ENCODE measurements at places on chromosomes 1 and 21.
A peak's percentile ranks its signal among the peaks of the same experiment; 100 is the strongest.

GRCh38 chr1:81414488-81415015 lies 386.2 kb upstream of the ADGRL2 start:
- DNase-seq = peak; percentile 56

DNA sequence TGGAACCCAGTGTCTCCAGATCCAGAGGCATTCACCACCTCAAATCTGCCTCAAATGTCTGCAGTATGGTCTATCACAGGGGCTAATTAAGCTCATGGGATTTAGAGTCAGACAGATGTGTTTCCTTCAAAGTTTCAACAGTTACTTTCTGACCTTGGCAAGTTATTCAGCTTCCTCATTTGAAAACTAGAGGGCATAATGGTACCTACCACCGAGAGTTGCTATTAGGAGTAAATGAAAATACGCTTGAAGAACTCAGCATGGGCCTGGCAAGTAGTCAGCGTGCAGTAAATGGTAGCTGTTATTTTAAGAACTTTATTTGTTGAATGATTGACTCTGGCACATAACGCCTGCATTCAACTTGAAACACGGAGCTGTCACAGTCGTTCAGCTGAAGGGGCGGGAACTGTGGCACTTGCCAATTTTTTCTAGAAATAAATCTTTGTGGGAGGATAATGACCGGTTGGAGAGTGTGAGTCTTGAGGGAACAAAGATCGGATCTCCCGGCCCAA lies 1.2 kb upstream of the CAP1 start:
- no peak for DNase-seq

DNA sequence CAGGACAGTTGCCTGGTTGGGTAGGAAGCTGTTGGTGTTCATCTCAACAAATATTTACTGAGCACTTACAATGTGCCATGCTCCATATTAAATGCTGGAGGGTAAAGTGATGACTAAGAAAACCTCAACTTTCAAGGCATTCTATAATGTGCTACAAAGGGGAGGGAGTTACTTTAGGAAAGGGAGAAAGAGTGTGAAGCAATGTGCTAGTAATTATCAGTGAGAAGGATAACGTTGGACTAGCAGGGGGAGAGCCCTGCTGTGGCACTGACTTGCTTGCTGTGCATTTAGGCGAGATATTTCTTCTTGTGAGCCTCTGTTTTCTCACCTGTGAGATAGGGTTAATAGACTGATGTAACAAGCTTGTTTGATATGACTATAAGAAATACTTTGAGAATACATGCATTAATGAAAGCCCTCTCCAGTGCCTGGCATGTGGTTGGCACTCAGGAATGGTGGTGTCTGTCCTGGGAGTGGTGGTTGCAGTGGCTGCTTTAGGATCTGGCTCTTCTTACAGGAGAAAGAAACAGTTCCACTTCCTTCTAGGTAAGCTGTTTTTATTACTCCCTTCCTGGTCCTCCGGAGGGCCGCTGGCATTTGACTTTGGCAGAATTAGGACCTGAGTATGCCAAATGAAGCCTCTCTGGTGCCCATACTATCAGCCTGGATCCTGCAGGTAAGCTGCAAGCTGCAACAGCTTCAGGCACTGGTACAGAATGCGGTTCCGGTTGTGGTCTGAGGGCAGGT lies 111.1 kb upstream of the COA6 start:
- no peak for DNase-seq

DNA sequence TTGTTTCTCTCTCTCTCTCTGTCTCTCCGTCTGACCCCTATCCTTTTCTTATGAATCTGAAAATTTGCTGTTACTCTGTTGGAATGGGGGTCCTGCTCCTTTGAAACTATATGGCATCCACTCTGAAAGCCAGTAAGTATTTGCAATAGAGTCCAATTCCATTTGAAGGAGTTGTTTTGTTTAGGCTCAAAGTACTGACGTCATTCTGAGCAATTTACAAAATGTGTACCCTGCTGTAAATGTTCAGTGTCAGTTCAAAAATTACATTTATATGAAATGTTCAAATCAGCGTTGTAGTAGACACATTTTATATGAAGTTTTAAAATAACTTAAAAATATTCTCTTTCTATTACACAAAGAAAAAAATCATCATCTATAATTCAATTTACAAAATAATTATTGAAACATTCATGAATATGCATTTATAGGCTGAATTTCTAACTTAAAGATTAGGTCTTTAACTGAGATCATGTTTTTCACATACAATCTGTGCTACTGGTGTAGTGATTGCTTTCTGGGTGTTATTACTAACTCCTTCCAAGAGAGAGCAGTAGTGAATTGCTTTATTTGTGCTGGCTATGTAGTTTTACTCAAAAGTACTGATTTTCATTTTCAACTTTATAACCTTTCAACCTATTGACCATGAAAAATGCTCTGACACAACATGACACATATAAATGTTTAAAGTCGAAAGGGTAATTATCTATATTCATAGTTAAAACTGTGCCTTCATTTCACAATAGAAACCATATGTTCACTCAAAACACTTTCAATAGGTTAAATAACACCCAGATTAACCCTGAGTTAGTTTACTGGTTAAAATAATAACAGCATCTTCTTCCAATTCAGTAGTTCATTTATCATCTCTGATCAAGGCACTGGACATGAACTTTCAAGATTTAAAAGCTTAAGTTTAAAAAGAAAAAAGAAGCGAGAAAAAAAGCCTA lies 253.1 kb upstream of the ADGRL4 start:
- DNase-seq = peak; percentile 17

DNA sequence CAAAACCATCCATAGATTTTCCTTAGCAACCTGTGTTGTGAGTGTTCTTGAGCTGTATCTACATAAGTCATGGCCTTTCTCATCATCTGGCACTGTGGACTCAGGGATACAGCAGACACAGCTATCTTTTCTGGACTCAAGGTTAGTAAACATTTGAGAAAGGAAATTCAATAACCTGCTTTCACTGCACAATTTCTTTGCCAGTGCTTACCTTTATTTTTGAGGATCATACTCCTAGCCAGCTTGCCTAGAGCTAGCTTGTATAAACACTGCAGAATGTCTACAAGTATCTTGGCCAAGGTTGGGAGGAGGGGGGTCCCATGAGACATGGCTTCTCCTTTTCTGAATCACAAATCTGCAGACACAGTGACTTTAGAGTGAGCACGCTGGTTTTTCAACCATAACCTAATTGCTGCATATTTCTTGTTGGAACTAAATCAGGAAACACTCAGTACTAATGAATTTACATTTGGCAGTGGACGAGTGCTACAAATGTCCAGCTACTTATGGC lies 27.2 kb downstream of the ADAMTS5 start:
- no peak for DNase-seq

DNA sequence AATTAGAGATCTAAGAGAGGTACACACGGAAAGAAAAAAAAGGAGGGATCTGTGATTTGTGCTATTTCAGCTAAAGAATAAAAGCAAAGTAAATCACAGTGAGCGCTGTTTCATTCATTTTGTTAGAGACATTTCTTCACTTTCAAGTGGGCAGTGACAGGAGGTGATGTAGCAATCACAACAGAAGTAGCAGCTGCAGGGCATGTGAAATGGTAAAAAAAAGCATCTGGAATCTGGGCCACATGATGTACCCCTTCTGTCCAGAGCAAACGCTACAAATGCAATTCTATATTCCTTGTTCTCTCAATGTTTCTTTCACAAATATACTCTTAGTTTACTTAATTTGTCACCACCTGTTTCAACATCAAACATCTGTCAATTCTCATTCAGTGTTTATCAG lies 786.5 kb downstream of the LRRIQ3 start:
- DNase-seq = no peak

DNA sequence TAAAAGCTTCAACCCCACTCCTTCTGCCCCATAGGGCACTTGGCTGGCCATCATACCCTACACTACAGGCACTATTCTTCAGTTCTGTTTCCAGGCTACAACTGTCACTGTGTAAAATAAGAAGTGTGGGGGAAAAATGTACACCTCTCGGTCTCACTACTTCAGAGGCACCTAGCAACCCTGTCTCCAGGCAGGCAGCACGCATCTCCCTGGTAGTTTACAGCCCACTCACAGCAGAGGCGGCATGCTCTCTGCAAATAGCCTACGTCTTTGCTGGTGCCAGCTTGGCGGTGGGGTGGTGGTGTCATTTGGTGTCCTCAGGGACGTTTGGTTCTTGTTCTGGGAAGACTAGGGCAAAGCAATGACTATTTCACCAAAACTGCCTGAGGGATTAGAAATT lies 48.2 kb upstream of the BTG3 start:
- DNase-seq = no peak

GRCh38 chr1:229106526-229107125 lies 164.3 kb upstream of the RAB4A start:
- no peak for DNase-seq

GRCh38 chr1:65207317-65207716 lies 59.3 kb downstream of the AK4 start:
- DNase-seq = peak; percentile 14

DNA sequence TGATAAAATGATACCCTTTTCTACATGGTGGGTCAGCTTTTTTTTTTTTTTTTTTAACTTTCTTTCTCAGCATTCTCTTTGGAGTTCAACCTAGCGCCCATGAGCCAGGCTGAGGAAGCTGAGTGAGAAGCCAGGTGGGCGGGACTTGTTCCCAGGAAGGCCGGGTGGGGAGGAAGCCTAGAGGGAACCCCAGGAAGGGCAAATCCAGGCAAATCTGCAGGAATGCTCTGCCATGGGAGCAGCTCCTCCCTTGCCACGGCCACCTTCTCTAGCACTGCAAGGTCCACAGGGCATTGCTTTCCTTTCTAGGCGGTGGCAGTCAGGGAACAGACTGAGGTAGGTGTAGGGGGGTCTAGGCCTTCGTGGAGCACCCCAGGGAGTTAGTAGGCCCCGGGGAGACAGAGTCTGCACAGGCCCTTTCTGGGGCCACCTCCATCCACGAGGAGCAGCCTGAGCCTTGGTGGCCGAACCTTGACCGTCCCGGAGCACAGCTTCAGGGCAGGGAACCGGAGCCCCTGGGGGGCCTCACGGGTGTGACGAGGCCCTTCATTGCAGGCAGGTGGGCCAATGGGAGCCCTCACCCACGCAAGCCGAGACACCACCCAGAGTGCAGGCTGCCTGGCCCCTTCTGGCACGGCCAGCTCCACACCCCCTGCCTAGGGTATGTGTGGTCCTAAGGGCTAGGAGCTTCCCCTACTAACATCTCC lies 18.2 kb upstream of the CCDC27 start:
- no peak for DNase-seq

- no peak for DNase-seq
These were observed 48.6 kb downstream of the PTPRC start for GRCh38 chr1:198687429-198687828.

GRCh38 chr1:174769961-174770549 lies 229.7 kb upstream of the CACYBP start:
- peak; percentile 27 for DNase-seq

DNA sequence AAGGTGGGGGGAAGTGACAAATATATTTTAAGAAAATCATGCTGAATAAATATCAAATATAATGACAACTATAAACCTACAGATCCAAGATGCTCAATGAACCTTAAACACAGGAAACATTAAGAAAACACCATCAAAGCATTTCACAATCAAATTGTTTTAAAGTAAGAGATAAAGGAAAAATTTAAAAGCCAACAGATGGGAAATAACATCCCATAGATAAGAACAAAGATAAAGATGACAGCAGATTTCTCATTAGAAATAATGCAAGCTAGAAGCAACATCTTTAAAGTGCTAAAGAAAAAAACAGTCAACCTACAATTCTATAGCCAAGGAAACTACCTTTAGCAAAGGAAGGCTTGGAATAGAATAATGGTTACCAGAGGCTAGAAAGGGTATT lies 17.8 kb downstream of the MCOLN3 start:
- DNase-seq = no peak

- DNase-seq = no peak
These were observed 15.5 kb downstream of the ETS2 start for GRCh38 chr21:38821248-38821647.

GRCh38 chr1:57422271-57423134 lies 1.4 kb downstream of the DAB1 start:
- DNase-seq = no peak

DNA sequence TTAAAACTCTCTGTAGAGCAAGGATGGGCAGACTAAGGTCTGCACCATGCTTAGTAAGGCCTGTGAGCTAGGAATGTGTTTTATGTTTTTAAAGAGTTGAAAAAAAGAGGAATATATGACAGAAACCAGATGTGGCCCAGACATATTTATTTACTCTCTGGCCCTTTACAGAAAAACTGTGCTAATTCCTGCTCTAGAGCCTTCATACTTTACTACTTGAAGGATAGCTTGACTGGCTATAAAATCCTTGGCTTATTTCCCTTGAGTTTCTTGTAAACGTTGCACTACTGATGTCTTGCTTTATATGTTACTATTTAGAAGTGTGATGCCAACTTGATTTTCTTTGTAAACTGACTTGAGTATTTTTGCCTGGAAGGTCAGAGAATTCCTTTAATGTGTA lies 33.5 kb downstream of the CTBS start:
- DNase-seq = no peak

- DNase-seq = no peak
These were observed 42.4 kb downstream of the PTPRC start for GRCh38 chr1:198681252-198681651.

GRCh38 chr1:195981448-195982139 lies 626.6 kb downstream of the KCNT2 start:
- no peak for DNase-seq

- DNase-seq = no peak
These were observed 76.3 kb downstream of the UCK2 start for GRCh38 chr1:165903672-165904071.

DNA sequence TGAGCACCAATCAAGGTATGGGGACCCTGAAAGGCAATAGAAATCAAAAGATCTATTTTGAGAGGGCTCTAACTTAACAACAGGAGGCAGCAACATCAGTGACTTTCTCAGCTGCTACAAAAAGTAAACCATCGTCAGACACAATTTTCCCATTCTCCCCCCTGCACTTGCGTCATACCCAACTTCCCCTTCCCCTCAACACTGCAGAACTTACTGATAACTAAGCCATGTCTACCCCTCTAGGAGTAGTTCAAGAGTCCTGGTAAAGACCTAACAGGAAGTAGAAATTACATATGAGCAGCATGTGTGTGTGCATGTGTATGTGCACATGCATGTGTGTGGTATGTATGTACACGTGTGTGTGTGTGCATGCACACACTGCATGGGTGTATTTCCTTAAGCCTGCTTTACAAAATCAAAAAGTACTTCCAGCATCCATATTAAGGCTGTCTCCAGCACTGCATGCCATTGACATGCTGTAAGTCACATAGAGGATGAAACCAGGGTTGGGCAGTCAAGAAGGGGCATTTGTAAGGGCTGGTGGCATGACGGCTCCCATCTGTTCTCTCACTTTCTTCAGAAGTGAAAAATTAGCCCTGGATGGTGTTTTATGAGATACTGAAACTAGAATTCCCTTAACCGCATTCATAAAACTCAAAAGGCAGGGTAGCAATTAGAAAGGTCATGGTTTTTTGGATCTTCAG lies 460.1 kb upstream of the RUNX1 start:
- DNase-seq = no peak

GRCh38 chr1:177054542-177054941 lies 110.0 kb downstream of the ASTN1 start:
- no peak for DNase-seq

- no peak for DNase-seq
These were observed 248.8 kb upstream of the USP24 start for GRCh38 chr1:55463814-55464475.
